ENCODE measurements at places on chromosomes 3 and 15. TPM values are rescaled to one million over a fixed set of nuclear protein-coding genes. Genes with fewer than 3 reads are reported as not detected.

DNA sequence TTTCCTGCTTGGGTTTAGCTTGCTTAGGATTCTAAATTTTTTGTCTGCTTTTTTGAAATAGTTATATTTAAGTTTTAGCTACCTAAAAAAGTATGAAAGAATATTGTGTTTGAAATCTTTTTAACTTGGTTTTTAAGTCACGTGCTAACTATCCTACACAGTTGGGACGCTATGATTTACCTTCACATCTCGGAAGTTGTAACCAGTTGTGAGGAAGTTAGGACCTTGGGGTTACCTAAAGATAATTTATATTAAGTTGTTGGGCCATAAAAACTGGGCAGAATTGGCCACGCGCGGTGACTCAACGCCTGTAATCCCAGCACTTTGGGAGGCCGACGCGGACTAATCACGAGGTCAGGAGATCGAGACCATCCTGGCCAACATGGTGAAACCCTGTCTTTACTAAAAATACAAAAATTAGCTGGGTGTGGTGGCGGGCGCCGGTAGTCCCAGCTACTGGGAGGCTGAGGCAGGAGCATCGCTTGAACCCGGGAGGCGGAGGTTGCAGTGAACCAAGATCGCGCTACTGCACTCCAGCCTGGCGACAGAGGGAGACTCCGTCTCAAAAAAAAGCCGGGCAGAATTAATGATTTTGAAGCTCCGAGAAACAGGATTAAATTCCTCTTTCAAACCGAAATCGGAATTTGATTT is 1.0 kb downstream of the ZFAND6 start:
- H3K4me3 ChIP-seq, result peak overlapping the region; percentile 98
- H3K27me3 ChIP-seq, result no peaks in the 10 kb centered on the region
- peak overlapping the region; percentile 93 for H3K27ac ChIP-seq
- DNase-seq, result peak; percentile 20
- no peaks in the 10 kb centered on the region for H3K36me3 ChIP-seq

Gene ENTPD3
- 0.95 TPM for total RNA-seq

DNA sequence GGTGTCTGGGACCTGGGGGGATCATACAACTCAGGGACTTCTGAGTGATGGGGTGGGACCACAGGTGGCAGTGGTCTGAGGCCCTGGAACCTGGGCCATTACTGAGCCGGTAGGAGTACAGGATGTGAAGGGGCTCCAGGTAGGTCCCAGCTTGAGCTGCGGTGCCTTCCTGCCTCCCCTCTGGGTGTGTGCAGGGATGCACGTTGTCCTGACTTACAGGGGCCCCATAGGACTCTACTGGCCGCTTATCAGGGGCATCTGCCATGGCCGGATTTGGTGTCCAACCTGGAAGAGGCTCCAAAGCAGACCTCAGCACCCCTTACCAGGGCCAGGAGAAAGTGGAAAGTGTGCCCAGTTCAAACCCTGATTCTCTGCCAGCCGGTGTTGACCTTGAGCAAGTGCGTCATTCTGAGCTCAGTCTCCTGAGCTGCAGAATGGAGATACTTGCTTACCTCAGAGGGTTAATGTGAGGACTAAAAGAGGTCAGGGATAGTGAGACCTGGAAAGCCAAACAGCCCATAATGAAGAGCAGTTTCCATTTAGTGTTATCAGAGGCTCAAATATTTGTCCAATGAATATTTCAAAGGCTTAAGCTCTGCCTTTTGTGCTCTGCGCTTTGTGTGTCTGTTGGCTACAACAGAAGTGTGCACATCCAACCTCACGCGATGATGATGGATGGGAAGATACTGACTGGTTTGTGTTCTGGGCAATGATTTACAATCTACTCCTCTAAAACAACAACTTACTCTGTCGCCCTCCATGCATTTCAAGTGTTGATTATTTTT is 35.4 kb upstream of the ESYT3 start:
- no peaks in the 10 kb centered on the region for H3K4me1 ChIP-seq
- no peak overlapping the region for H3K4me3 ChIP-seq
- DNase-seq, result no peak
- no peaks in the 10 kb centered on the region for H3K27me3 ChIP-seq
- peak overlapping the region; percentile 22 for H3K27ac ChIP-seq

GRCh38 chr15:40695469-40695890 is 506 bp downstream of the RAD51 start:
- peak overlapping the region; percentile 74 for H3K4me3 ChIP-seq
- no peak for DNase-seq
- H3K36me3 ChIP-seq, result no peaks in the 10 kb centered on the region
- H3K4me1 ChIP-seq, result no peaks in the 10 kb centered on the region
- no peaks in the 10 kb centered on the region for H3K27me3 ChIP-seq

DNA sequence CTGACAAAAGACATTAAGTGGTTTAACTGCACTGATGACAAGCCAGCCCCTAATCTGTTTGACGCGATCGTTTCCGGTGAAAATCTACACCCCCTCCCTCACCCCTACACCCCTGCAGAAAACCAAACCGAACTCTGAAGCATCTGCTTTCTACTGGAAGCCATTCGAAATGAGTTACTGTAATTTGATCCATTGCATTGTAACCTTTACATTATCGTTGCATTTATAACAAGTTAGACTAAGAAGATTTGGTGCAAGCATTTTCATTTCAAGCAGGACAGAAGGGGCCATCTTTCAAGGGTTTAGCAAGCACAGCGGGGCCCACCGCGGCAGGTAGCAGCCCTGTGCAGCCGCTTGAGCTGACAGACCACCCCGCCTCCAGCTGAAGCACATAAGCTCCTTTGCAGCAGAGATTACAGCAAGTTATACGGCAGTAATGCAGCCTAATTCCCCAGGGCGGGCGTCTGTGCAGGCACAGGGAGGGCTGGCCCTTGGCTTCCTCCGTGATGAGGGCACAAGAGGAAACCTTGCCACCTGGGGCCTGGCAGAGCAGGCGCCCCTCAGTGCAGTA is 79.3 kb downstream of the CHSY1 start:
- H3K4me1 ChIP-seq, result no peaks in the 10 kb centered on the region
- H3K36me3 ChIP-seq, result no peaks in the 10 kb centered on the region
- H3K4me3 ChIP-seq, result no peak overlapping the region
- no peaks in the 10 kb centered on the region for H3K27me3 ChIP-seq
- H3K27ac ChIP-seq, result no peak overlapping the region

GRCh38 chr15:90883526-90883975 is 753 bp upstream of the FES start:
- H3K36me3 ChIP-seq, result no peaks in the 10 kb centered on the region
- peak overlapping the region; percentile 49 for H3K4me3 ChIP-seq
- H3K27me3 ChIP-seq, result no peaks in the 10 kb centered on the region
- no peaks in the 10 kb centered on the region for H3K4me1 ChIP-seq
- peak overlapping the region; percentile 96 for H3K27ac ChIP-seq

Gene PRSS50
- total RNA-seq, result 0.55 TPM

GRCh38 chr15:66590435-66590834 is 24.6 kb upstream of the LCTL start:
- no peak overlapping the region for H3K27ac ChIP-seq
- no peaks in the 10 kb centered on the region for H3K4me1 ChIP-seq
- H3K4me3 ChIP-seq, result no peak overlapping the region
- no peaks in the 10 kb centered on the region for H3K36me3 ChIP-seq
- DNase-seq, result no peak

Gene HESX1
- total RNA-seq, result not detected

- DNase-seq, result no peak
- H3K27ac ChIP-seq, result no peak overlapping the region
- no peaks in the 10 kb centered on the region for H3K27me3 ChIP-seq
These were observed 404.6 kb downstream of the LPP start for GRCh38 chr3:188558343-188559071.

Gene TMEM207
- total RNA-seq, result not detected

Gene GRAMD2A
- total RNA-seq, result not detected

Gene ABCF3
- 29.5 TPM for total RNA-seq

DNA sequence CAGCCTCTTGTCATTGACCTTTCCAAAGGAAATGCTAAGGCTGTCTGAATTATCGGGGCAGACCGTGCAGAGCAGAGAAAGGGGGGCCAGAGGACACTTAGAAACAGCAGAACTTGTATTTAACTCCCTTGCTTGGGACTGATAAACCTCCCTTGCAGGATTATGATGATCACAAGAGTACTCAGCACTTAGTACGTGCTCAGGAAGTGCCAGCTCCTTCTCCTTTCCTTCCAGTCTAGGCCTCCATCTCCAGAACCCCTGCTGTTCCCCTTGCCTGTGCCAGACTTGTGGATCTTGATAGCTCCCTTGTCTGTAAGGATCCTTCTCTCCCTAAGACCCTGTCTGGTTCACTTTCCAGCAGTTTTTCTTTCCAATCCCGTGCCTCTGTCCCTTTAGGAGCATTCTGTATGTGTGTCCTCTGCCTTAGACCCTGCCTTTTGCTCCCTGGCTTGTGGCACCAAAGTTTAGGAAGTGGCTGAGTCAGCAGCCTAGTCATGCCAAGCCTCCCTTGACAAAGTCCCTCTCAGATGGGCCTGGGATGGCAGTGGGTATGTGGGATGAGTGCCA is 747 bp downstream of the SORD start:
- peak overlapping the region; percentile 37 for H3K27ac ChIP-seq
- H3K36me3 ChIP-seq, result no peaks in the 10 kb centered on the region
- peak overlapping the region; percentile 57 for H3K4me3 ChIP-seq
- DNase-seq, result no peak
- no peaks in the 10 kb centered on the region for H3K27me3 ChIP-seq

- no peaks in the 10 kb centered on the region for H3K36me3 ChIP-seq
- H3K4me3 ChIP-seq, result no peak overlapping the region
- peaks cover under 1% of the 10 kb centered on the region for H3K4me1 ChIP-seq
- no peak for DNase-seq
- H3K27ac ChIP-seq, result no peak overlapping the region
These were observed 10.6 kb upstream of the SOX2 start for GRCh38 chr3:181701096-181701495.
